ENCODE measurements at places on chromosomes 5 and 9. TPM values are rescaled to one million over a fixed set of nuclear protein-coding genes. Genes with fewer than 3 reads are reported as not detected.

GRCh38 chr9:99162759-99163364 is 57.9 kb downstream of the TGFBR1 start:
- no peak for DNase-seq

- no peak for DNase-seq
Measured at GRCh38 chr5:104643320-104643719, 1080.7 kb upstream of the NUDT12 start.

DNA sequence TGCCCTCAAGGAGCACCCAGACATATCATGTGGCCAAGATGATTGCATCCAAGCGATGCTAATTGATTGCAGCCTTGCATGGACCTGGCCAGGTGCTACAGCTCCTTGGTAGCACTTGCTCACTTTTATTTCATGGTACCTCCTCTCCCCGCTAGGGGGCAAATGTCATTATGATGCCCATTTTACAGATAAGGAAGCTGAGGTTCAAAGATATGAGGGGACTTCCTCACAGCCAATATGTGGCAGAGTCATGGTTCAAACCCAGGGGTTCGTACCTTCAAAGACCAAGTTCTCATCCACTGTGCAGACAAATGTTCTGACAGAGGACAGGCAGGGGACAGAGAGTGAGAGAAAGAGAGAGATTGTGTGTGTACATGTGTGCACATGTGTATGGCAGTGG is 21.9 kb upstream of the KCNMB1 start:
- no peak for DNase-seq

DNA sequence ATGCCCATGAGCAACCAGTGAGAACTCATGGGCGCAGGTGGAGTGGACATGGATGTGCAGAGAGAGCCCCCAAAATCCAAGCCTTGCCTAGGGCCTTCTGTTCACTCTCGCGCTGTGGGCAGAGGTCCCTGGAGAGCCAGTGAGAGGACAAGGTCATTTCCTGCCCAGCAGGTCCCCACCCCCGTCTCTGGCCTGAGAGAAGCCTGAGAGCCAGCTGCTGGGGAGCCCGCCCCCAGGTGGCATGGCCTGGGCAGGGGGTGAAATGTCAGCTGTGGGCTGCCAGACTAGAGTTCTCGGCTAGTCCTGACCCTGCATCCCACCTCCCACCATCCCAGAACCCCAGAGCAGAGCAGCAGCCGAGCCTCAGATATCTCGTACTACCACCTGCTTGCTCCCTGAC is 85.3 kb downstream of the BARX1 start:
- no peak for DNase-seq

- DNase-seq: no peak
Measured at GRCh38 chr9:97857606-97858392, 4.8 kb downstream of the FOXE1 start.

DNA sequence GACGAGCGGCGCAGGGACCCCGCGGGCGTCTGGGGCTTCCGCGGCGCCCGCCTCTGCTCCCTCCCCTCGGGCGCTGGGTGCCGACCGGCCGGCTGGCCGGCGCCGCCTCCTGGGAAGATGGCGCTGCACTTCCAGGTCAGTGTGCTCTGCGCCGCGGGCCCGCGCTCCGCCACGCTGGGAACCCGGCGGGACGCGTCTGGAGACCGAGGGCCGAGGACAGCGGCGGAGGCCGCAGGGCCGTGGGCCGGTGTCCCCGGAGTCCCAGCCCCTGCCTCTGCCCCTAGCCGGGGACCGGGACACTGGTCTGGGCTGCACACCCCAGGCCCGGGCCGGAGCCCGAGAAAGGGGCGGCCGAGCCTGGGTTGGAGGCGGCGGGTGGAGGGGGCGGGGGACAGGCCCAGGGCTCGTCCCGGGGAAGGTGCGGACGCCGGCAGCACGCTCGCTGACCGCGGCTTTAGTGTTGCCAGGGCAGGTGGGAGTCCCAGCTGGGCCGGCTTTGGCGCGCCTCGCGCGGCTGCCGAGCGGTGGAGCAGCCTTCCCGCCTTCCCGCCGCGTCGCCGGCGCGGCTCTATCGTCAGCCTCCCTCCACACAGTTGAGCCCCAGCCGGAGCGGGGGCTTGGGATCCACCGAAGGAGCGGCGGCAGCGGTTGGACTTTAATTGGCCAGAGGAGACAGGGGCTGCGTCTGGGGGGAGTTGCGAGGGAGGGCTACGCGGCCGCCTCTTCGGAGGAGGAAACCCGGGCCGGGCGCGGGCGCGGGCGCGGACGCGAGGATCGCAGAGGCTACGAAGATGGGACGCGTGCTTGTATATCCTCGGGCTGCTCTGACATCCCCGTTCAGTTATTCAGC is at the start of gene RANBP17:
TSS of gene RANBP17 (plus strand) at position 102 of the 850 bp plus-strand sequence.
- DNase-seq: no peak

Gene DBH
- not detected for total RNA-seq

Gene FUT7
- total RNA-seq: not detected

Gene SLCO4C1
- total RNA-seq: 0.35 TPM

Gene GABBR2
- not detected for total RNA-seq

Gene SLC6A7
- total RNA-seq: not detected

Gene IL4
- not detected for total RNA-seq

Gene EQTN
- not detected for total RNA-seq

Gene DOK3
- 20.5 TPM for total RNA-seq

Gene PCDHGC5
- total RNA-seq: 6.9 TPM

Gene ORM2
- not detected for total RNA-seq

Measured in thoracic aorta (tissue), 2 donors.